ENCODE measurements at places on chromosomes 2 and 18.

DNA sequence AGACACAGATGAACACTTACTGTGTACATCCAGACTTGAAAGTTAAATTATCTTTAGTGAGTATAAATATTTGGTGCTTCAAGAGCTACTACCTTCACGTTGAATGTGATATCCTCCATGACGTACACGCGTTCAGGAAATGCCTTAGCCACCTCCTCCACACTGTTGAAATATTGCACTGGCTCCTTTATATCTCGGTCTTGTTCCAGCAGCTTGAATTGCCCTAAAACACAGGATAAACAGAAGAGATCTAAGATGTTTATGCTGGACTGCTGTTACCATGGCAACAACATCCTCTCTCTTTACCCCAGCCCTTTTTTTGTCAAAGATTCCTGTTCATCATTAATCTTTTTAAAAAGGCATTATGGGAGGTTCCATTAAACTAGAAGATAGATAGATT lies 120.3 kb downstream of the MEP1B start:
- no peak for DNase-seq

GRCh38 chr2:196059491-196059960 lies 9.1 kb downstream of the DNAH7 start:
- no peak for DNase-seq

DNA sequence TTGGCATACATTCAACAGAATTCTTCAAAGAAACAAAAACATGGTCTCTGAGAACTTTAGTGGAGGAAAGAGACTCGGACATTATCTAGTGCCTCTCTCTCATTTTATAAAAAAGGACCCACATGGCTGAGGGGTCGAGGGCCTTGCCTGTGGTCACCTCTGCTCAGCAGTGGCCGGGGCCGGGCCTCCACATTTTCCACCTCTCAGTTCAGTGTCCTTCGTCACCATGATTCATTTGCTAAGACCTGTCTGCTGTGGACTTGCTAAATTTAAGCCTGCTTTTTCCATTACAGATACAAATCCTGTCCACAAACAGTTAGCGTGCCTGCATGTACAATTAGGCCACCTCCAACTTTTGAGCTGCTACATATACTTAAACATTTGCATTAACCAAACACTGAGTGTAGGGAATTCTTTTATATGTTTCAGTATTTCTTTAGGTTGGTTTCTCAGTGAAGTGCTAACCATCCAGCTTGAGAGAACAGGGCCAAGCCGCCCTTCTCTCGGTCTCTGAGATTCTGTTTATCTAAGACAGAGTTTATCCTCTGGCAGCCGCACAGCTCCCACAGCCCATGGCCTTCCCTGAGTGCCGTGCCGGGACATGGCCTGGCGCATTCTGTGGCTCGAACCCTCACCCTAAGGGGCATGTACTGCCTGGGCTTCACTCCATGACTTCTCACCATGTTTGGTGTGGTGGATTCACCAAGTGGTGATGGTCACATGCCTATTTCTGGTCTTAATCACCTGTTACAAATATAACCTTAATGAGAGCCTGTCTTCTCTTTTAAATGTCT lies 46.2 kb downstream of the COA5 start:
- DNase-seq, result no peak

- DNase-seq, result no peak
Measured at GRCh38 chr18:59911600-59911999, 11.8 kb downstream of the PMAIP1 start.

- no peak for DNase-seq
Measured at GRCh38 chr2:98948956-98949739, 13.1 kb upstream of the CRACDL start.

- DNase-seq, result no peak
Measured at GRCh38 chr2:147777394-147777793, 67.4 kb upstream of the ACVR2A start.

DNA sequence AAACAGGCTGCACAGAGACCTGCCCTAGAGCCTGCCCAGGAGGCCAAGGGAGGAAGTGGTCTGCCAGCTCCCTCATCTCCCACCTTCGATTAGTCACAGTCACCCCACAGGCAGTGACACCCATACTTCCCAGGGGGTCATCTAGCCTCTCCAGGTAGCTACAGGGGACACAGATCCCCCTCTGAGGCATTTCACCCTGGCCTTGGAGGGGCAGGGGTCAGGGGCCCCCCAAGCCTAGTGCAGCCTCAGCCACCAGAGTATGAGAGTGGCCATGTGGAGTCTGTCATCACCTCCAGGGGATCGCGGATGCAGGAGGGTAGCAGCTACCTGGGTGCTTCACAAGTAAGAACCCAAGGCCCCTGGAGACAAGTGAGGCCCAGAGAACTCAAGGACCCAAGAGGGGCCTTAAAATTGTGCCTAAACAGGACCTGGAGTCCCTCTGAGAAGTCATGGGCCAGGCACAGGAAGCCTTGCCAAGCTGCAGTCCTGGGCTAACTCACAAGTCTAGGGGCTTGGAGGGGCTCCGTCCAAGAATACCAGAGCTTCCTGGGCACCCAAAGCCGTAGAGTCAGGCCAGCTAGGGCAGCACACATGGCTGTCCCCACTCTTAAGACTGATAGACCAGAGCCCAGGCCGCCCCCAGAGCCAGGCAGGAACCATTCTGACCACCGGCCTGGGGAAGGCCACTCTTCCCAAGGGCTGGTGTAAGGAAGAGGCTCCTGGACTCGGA lies 354.3 kb upstream of the ID2 start:
- no peak for DNase-seq

- no peak for DNase-seq
Measured at GRCh38 chr2:188577231-188577630, 285.6 kb downstream of the GULP1 start.

DNA sequence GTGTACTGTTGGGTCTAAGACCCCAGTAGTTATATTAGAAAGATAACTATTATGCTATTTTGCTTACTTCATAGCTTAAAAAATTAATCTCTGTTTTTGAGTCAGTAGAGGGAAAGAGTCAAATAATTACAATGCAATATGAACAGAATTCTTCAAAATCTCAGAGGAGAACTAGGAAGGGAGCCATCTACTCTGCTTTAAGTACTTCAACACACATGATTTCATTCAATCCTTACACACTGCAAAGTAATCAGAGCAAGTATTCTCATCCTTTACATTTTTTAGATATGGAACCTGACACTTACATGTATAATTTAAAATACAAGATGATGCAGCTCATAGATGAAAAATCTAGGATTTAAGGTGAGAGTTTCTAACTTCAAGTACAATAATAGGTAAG lies 27.7 kb downstream of the COL5A2 start:
- no peak for DNase-seq

DNA sequence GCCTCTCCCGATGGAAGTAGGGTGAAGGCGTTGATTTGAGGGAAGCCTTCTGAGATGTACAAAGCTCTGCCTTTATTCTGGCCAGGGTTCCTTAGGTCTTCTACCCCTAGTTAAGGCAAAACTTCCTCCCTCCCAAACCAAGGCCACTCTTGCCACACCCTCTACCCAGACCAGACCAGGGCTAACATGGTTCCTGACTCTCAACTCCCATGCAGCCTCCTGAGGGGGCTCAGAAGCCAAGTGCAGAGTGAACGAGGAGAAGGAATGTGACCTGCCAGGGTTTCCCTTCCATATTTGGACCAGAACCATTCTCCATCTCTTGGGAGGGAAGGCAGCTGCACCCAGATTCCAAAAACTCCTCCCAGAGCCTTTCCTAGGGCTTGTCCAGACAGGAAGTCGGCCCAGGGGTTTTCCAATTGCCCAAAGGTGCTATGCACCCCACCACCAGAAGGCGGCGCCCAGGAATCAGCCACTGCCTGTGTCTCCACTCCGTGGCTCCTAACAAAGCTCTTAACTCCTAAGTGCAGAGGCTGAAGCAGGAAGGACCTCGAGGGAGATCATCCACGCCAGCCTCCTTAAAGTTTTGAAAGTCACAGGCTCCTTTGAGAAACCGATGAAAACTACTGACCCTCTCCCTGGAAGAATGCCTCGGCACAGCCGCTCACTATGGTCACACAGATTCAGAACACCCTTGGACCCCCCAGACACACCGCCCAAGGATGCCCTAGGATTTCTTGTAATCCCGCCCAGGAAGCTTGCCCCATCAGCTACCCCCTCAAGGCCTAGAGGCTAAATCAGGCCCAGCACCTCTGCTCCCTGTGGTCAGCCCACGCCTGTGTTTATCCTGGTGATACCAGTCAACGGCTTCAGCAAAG lies 157.8 kb downstream of the SMAD2 start:
- peak; percentile 49 for DNase-seq

GRCh38 chr2:160790738-160791137 lies 297.1 kb upstream of the RBMS1 start:
- no peak for DNase-seq

DNA sequence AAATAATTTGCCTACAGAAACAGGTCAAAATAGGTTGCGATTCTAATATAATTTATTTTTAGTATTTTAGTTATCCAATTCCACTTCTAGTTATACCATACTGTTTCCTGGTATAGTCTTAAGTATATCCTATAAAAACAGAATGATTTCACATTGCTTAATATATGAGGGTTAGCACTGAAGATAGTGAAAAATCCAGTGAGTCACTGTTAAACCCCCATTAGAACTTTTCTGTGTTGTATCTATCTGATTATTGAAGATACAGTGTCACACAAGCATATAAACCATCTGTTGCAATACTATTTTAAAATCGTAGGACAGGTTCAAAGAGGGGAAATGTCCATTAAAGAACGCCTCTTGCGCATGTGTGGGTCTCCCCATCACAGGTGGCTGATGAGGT lies 110.0 kb downstream of the FEZ2 start:
- no peak for DNase-seq

- DNase-seq, result no peak
Measured at GRCh38 chr2:165572151-165572550, 102.7 kb downstream of the CSRNP3 start.

- DNase-seq, result no peak
Measured at GRCh38 chr18:79502782-79503181, 107.1 kb downstream of the NFATC1 start.

DNA sequence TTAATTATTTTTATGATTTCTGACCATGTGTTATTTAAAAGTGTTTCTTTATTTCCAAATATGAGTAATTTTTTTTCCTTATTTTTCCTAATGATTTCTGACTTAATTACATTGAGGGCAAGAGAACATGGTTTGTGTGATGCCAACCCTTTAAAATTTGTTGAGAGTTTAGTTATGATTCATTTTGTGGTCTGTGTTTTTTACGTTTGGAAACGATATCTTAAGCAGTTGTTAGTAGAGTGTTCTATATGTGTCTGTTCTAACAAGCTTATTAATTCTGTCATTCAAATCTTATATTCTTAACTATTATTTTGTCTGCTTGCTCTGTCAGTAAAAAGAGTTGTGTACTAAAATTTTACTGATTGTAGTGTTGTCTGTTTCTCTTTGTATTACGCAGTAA lies 15.0 kb downstream of the NAB1 start:
- DNase-seq, result no peak

DNA sequence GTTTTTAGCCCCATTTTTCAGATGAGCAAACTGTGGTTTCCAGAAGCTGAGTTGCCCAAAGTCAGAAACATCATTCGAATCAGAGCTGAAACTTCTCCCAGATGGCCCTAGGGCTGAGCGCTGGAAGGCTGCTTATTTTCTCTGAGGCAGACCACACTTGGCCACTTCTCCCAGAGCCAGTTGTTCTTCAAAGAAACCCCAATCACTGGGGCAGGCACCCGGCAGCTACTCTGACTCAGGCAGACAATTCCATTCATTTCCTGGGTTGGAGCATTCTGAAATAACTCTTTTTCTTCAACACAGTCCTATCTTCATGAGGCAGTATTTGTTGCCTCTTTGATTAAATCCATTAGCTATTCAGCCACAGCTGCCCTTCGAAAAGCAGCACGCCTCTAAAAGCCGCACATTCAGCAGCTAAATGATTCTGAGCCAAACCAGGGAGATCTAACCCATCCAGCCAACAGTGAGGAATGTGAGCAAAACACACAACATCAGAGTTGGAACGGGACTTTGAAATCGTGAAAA lies 40.9 kb downstream of the LRATD1 start:
- DNase-seq, result no peak

DNA sequence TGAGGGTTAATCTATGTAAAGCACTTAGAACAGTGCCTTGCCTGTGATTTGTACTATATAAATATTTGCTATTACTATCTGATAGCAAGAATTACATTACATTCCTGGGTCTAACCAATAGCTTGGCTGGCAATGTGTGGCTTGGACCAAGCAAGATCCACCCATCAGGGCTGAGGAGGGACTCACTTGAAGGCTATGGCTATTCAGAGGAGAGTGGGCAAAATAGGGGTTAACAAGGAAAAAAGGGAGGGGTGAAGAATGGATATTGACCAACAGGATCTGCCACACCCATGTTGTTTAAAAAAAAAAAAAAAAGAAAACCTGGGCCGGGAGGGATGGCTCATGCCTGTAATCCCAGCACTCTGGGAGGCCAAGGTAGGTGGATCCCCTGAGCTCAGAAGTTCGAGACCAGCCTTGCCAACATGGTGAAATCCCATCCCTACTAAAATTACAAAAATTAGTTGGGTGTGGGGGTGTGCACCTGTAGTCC lies 20.0 kb upstream of the TMBIM1 start:
- DNase-seq, result no peak

- DNase-seq, result no peak
Measured at GRCh38 chr2:29892585-29893259, 28.7 kb downstream of the ALK start.

Measured in stimulated activated CD8-positive, alpha-beta memory T cell treated with anti-CD3 and anti-CD28 coated beads, Interleukin-4, amount 100 ng/mL, for 24 hours (primary cell).